ENCODE measurements at places on chromosomes 3 and 15.

DNA sequence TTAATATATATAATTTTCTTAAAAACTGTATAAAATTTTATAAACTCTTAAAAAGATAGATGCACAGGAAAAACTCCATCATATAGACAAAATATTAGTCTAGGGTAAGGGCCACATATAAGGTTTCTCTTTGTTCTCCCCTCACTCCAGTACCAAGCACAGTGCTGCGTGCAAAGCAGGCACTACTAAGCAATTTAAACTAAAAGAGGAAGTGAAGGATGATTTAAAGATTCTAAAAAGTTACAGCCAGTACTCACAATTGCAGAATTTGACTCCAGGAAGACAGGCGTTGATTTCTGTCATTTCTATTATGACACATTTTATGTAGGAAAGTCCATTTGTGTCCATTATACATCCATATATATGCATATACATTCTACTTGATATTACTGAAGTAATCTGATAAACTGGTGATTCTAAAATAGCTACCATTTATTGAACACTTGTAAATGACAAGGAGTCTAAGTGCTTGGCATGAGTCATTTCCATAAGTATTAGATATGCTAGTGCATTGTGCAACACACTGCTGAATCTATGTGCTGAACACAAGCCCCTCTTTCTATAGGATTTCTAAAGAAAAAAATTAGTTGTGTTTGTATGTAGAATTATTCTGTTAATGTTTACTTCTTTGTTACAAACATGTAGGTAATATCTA, 785.5 kb upstream of the ARRDC4 start:
- DNase-seq: no peak

- DNase-seq: no peak
Measured at GRCh38 chr15:70530503-70530902, 232.9 kb downstream of the UACA start.

DNA sequence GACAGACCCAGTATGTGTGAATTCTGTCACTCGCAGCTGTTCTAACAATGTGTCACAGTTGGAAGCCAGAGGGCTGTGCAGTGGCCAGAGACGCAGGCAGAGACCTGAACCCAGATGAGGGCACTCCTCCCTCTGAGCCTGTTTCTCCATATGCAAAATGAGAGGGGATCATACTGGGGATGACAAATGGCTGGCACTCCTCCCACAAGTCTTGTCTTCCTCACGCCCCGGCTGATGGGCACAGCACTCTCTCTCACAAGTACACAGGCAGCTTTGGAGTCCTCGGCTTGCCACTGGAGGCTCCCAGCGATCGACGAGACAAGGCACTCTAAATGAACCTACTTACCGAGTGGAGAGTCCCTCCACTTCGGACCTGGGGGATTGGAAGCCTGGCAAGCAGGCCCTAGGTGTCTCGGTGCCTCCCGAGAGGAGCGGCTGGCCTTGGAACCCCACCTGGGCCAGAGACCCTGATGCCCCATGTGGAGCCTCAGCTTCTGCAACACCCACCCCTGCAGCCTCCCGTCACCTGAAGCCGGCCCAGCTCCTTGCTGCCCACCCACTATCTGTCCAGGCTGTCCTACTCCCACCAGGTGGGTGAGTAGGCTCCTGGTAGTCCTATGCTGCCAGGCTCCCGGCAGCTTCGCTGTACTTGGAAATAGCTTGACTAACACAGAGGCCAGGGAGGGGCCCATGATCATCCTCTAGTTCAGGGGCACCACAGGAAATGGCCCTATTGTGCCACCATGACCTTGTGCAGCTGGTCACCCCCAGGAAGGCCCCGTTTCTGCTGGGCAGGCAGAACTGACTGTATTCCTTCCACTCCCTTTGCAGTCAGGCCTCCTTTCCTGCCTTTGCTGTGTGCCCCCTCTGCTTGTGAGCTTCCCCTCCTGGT, 65.0 kb upstream of the IQSEC1 start:
- DNase-seq: no peak

DNA sequence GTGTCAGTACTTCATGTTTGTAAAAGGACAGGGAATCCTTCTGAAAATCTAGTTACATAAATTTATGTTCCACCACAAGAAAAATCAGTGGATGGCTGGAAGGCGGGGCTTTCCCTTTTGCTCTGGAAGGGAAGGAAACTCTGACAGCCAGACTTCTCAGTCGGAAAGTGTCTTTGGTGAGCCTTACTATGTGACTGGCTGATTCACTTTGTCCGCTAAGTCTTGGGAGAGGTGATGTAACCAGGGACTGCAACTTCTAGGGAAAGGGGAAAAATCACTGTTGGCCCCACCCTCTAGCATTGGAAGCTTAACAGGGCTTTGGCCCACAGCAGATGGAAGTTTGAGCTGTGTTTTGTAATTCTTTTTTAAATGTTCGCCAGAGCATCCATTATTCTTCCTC, 281.4 kb upstream of the CTDSPL start:
- DNase-seq: no peak

DNA sequence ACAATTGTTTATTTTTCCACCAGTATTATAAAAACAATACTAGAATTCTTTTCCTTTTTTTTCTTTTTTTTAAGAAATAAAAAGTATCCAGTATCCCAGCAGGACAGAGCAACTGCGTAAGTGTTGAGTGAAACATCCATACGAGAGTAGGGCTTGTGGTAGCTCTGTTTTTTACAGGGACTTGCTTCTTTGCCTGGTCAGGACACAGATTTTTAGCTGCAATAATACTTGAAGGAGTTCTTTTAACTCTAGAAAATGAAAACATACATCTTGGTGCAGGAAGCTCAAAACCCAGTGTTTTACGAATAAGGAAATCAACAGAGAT, 297.7 kb upstream of the NR2E3 start:
- no peak for DNase-seq

DNA sequence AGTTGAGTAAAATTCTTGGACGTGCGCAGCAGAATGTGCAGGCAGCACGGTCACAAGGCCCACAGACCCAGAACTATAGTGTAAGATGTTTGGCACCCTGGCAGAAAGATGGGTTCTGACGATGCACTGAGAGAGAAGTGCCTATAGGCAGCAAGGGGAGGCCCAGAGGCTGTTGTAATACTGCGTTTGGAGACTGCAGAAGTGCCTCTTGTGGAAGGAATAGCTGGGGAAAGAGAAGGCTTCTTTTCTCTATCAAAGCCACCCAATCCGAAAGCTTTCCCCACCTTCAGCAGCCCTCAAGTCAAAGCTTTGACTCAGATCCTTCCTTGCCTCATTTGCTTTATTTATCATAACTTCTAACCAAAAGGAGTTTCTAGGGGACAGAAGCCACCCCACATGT, 5.2 kb upstream of the SIN3A start:
- DNase-seq: no peak

GRCh38 chr3:113802795-113803455, 35.7 kb upstream of the GRAMD1C start:
- no peak for DNase-seq

- DNase-seq: no peak
Measured at GRCh38 chr15:75872403-75872990, 29.2 kb downstream of the UBE2Q2 start.

DNA sequence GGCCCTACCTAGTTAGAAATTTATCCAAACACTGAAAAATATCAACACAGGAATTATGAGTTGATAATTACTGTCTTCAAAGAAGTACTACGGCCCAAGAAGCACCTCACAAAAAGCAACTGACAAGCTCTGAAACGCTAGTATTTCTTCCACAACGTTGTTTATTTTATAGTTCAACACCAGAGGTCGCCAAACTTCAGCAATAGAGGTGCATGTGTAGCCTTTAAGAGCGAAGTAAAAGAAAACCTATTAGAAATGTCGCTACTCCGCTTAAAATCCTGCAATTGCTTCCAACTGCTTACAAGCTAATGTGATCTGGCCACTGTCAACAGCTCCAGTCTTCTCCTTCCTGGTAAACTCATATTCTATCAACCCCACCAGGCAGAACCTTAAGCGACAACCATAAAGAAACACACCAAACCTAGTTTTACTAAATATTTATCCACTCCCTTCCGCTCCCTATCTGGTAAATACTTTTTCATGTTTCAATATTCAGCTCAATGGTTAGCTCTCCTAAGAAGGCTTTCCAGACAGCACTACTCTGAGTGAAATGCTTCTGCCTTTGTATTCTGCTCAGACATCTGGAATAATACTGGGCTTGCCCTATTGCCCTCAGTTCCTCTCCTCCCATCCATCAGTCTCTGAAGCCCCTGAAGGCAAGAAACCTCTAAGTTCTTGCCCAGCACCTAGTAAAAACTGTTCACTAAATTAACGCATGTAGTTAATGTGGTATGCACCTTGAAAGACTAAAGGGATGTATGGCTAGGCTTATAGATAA, 110.2 kb downstream of the NR1I2 start:
- peak; percentile 9 for DNase-seq

DNA sequence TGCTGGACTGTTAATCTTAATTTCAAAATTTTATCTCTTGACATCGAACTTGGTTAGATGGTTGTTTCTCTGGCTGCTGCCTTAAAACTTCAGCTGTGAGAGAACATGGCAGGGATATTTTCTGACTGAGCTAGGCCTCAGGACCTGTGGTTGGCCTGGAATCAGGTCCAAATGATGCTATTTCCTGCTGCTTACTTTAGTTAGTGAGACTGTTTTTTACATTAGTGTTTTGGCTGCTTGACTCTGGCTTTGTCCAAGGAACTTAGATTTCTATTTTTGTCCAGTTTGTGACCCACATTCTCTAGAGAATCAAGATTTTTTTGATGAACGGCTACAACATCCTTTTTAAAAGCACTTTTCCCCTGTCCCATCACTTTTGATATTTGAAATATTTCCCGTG, 497.9 kb upstream of the SGO1 start:
- no peak for DNase-seq

DNA sequence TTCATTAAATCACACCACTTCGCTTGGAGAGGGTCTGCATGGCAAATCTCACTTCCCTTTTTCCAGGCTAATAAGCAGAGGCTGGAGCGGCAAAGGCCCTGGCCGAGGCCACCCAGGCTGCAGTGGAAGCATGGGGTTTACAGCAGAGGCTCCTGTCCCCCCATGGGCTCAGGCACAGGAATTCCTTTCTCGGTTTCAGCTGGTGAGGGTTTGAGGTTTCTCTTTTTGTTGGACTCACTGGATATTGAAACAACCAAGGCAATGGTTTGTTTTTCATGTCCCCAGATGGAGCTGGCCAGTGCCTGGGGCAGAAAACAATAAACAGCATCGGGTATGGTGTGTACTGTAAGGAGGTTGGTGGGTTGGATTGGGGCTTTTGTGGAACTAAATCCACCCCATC, 175.6 kb upstream of the RASGRP1 start:
- no peak for DNase-seq

DNA sequence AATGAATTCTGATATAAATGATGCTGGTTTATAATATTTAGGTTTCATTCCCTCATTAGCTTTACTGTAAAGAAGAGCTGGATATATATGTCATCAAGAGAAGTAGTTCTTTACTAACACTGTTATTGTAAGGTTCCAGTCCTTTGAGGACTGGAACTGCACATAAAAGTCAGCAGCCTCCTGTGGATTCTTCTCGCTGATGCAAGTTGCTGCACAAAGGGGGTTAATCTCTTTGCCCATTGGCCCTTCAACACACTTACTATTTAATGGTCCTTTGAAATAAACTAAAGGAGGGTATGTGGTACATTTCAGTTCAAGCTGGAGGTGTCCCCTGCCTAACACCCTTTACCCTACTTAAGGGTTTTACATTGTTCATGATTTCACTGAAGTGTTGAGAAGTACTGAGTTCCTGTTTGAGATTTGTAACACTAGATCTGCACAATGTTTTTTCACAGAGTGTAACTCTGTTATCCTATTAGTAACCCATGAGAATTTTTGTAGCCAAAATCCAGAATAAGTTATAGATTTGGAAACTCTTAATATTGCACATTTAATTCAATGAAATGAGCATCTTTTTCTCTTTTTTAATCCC, 43.9 kb downstream of the NR2C2 start:
- DNase-seq: no peak

GRCh38 chr15:81595752-81596151, 221.7 kb upstream of the TMC3 start:
- no peak for DNase-seq

GRCh38 chr15:66936861-66937582, 128.4 kb upstream of the SMAD3 start:
- DNase-seq: no peak

DNA sequence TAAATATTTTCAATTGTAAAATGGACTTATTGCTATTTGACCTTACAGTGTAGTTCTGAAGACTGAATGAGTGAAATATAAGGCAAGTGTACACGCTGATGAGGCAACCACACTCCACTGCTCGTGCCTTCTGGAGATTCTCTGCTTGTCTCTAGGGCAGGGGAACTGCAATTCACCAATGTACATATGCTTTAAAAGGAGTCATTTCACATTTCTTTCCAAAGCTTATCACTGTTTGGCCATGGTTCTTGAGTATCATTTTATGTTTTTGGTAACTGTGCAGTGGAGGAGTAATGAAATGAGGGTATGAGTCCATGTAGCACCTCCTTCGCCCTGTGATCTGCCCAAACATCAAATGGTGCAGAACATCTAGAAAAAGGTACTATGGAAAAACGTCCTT, 43.7 kb downstream of the CCR4 start:
- DNase-seq: no peak

DNA sequence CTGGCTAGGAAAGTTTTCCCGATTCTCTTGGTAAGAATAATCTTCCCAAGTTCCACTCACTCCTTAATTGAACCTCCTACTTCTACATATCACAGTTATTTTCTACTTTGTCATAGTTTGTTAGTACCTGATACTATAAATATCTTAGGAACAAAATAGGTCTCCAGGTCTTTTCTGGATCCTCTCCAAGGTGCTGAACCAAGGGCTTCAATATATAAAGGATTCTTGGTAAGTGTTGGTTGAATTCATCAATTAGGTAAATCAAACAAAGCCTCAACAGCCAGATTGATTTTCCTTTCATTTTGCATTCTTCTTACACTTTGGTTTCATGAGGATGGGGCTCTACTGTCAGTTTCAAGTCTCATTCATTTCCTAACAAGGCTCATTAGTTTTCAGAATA, 27.6 kb upstream of the RTP4 start:
- no peak for DNase-seq

DNA sequence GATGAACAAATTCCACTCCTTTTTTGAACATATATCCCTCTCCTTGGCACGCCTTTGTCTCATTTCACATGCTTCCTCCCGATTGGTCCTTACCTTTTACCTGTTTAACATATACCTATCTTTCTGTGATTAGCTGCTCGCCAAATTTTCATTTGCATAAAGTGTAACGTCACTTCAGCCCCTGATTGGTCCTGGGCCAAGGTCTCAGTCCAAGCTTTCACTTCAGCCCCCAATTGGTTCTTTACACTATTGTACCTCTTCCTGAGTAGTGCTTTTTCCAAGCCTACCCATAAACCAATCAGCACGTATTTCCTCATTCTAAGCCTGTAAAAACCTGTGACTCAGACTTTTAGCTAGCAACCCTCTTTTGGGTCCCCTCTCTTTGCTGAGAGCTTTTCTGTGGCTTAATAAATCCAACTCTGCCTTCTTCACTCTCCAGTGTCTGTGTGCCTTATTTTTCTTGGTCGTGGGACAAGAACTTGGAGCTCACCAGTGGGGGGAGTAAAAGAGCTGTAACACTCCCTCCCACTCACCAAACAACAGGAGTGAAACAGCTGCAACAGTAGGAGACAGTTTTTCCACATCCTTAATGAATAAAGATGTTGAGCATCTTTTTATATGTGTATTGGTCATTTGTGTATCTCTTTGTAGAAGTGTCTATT, 584 bp upstream of the XCR1 start:
- no peak for DNase-seq

- DNase-seq: no peak
Measured at GRCh38 chr15:98866511-98866910, 141.1 kb downstream of the PGPEP1L start.
